AG10803 (cell line): ENCODE measurements at places on chromosomes 2 and 18.
A peak's percentile ranks its signal among the peaks of the same experiment; 100 is the strongest.

- DNase-seq = no peak
Measured at GRCh38 chr18:38619129-38619528, 1053.5 kb upstream of the CELF4 start.

- DNase-seq = no peak
Measured at GRCh38 chr18:50653402-50654093, 93.7 kb downstream of the MAPK4 start.

- DNase-seq = no peak
Measured at GRCh38 chr2:239188536-239188935, 212.3 kb downstream of the HDAC4 start.

DNA sequence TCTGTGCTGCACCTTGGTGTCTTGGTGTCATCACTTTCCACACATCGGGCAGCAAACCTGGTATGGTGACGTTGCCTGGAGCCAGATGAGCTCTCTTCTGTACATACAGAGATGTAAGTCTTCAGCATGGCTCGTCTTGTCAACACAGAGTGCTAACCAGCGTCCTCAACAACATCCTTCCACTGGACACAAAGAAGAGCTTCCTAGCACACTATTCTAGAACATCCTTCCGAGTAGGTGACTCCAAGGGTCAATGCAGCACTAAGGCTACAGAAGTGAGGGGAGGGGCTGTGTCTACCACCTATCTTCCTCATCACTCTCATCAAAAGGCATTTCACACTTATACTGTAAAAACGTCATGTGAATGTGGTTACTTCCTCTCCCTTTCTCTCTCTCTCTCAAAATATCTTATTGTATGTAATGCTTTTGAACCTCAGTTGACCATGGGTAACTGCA lies 108.1 kb upstream of the SLC1A4 start:
- DNase-seq = no peak

DNA sequence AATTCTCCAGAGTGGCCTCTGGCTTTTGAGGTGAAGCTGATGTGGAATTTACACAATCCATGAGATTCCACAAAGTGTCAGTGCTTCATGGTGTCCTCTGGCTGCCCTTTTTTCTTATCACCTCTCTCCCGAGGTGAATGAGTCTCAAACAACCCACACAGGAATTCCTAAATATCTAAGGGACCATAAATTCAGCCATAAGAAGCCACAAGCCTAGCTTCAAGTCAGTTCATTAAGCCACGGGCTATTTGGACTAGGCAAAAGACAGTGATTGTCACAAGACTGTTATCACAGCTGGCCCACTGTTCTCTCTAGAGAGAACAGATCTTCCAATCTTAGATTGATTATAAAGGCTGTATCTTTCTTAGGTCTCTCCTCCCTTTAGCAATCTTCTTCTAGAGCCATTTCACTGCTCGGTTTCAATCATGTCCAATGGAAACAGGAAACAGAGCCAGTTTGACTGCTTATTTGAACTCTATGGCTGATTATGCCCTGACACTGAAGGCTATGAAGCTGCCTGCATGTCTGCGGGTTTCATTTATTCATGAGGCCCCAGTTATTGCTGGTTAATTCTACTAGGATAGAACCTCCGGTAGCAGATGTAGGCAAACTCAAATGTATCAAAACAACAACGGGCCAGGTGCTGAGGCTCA lies 4.1 kb downstream of the NEMP2 start:
- DNase-seq = peak; percentile 66

DNA sequence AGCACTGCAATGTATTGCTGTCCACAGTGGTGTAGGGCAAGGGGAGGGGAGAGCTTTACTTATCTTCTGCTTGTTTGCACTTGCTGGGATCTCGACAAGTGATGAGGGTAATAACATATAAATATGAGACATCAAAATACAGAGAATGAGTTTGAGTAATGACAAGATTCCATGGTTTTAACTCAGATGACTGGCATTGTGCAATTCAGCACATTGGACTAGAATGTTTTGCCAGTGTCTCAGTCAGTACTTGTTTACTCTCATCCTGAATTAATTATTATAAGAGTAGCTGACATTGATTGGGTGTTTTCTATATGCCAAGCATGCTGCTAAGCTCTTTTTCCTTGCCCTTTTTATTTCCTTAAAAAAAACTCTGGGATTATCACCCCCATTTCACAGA lies 306.7 kb upstream of the MMADHC start:
- DNase-seq = peak; percentile 47

DNA sequence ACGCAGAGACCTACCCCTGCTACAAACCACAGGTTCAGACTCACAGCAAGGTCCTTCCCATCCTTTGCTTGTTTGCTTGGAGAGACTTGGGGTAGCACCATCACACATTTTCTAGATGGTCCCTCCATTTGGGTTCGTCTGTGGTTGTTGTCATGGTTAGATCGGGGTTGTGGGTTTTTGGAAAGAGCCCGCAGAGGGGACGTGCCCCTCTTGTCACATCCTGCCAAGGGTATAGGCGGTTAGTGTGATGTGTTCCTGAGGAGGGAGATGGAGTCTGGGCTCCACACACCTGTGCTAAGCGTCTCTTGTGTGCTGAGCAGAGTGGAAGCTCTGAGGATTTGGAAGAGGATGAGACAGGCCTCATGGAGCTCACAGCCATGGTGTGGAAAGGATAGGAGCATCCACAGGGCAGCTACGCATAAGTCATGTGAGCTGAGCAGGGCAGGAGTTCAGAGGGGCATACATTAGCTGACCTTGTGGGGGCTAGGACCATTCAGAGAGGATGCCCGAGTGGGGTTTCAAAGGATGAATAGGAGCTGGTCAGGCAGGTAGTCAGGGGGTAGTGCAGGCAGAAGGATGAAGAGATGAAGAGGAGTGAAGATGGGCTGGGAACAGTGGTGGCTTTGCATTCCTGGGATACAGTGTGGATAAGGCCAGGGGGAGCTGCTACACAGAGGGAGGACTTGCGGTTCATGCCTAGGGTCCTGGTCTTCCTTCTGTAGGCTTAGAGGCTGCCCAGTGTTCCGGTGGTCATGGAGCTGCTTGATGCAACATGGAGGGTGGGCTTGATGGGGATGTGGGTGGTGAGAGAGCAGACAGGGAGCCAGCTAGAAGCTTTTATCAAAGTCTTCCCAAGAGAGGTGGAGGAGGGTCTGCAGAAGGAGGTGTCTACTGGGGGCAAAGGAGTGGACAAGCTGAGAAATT lies 62.9 kb downstream of the ACKR3 start:
- no peak for DNase-seq

- DNase-seq = peak; percentile 47
Measured at GRCh38 chr18:9058406-9058805, 44.1 kb upstream of the NDUFV2 start.

DNA sequence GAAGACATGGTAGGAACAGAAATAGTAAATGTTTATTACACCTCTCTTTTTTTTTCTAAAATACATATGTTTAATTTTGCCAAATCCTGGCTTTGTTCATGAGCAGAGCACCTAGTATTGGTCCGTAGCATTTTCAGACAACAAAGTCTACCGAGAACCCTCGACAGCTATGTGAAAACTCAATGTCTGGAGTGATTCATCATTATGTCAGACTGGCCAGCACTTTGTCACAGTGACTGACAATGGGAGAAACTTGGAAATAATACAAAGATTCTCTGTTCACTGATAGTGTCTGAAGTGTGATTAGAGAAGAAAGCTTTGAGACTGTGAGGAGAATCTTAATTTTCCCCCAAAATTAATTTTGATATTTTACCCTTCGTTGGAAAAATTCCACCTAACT lies 143.0 kb downstream of the HNMT start:
- no peak for DNase-seq

GRCh38 chr18:62070302-62070701 lies 116.6 kb downstream of the PIGN start:
- peak; percentile 65 for DNase-seq

GRCh38 chr2:85763831-85764230 lies 10.0 kb downstream of the ATOH8 start:
- DNase-seq = no peak

GRCh38 chr2:38448692-38449410 lies 71.8 kb upstream of the ATL2 start:
- no peak for DNase-seq

GRCh38 chr2:113133704-113134598 lies 6.6 kb downstream of the IL1RN start:
- no peak for DNase-seq

DNA sequence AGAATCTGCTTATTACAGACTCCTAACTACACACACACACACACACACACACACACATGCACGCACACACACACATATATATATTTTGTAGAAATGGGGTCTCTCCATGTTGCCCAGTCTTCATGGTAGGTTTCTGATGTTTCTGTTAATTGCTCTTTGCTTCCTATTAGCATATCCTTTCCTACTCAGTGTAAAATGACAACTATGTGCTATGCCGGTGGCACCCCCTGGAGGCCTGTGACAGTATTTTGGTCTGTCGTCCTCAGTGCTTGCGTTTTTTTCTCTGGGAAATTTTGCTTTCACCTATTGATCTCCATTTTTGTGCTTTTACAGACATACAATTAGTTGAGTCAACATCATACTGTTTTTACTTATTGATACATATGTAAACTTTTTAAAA lies 322.1 kb downstream of the LRRTM1 start:
- DNase-seq = no peak

- DNase-seq = no peak
Measured at GRCh38 chr2:191835539-191836350, 11.1 kb downstream of the CAVIN2 start.

DNA sequence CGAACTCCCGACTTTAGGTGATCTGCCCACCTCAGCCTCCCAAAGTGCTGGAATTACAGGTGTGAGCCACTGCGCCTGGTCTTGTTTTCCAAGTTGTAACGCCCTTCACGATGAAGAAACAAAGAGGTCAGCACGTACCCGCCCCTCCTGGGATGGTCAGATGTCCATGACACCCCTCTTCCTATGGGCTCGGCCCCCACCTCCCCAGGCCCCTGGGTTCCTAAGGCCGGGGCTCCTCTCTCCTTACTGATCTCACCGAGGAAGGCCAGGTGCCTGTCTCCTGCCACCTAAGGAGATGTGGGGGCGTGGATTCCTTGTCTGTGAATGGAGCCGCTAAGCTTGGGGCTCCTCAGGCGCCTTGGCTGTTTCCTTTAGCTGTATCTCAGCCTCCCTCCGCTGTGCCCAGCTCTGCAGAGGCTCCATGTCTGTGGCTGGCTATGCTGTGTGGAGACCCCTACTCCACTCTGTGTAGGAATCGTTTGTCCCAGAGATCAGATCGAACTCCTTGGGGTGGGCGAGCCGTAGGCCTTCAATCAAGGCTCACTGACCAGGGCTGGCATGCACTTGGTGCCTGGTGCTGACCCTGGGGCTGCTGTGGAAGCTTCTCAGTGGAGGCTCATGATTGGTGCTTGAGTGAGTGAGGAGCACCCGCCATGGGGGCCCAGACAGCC lies 8.8 kb downstream of the COLEC11 start:
- no peak for DNase-seq

GRCh38 chr2:158732573-158733429 lies 62.3 kb upstream of the DAPL1 start:
- no peak for DNase-seq

GRCh38 chr2:205902041-205902899 lies 183.7 kb downstream of the INO80D start:
- peak; percentile 21 for DNase-seq

DNA sequence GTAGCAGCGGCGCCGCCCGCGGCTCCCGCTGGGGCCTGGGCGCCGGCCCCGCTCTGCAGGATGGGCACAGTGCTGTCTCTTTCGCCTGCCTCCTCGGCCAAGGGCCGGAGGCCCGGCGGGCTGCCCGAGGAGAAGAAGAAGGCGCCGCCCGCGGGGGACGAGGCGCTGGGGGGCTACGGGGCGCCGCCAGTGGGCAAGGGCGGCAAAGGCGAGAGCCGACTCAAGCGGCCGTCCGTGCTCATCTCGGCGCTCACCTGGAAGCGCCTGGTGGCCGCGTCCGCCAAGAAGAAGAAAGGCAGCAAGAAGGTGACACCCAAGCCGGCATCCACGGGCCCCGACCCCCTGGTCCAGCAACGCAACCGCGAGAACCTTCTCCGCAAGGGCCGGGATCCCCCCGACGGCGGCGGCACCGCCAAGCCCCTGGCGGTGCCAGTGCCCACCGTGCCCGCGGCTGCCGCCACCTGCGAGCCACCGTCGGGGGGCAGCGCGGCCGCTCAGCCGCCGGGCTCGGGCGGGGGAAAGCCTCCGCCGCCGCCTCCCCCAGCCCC lies 369 bp downstream of the CDK5R2 start:
- DNase-seq = no peak

GRCh38 chr2:21330786-21331391 lies 207.1 kb downstream of the TDRD15 start:
- no peak for DNase-seq

GRCh38 chr2:176852667-176853066 lies 359.9 kb upstream of the HNRNPA3 start:
- no peak for DNase-seq

DNA sequence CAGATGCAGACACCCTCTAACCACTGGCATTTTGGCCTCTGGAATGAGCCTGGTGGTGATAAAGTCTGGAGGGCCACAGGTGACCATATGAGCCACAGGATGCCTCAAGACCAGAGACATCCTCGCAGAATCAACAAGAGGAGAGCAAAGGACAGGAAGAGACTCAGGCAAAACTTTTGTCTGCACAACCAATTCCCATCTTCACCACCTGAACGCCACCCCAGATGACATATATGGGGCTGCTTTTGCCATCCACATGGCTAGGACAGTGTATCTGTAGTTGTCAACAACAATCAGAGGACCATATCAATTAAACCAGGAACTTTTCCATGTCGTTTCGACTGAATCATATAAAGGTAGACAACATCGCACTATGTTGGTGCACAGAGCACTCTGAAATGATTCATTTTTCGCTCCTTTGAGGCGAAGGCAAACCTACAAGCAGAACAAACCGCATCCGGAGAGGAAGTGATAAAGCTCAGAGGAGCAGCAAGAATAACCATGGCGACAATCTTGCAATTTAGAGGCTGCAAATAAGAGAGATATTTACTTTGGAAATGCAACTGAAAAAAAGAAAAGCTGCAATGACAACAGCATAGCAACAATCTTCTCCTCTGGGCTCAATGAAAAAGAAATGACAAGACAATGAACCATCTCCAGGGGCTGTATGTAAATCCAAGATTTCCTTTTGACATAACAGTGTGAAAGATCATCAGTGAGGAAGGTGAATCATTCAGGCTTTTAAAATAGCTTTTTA lies 204.5 kb downstream of the ARL4C start:
- DNase-seq = no peak

GRCh38 chr2:219402665-219403515 lies 15.2 kb upstream of the DNPEP start:
- DNase-seq = peak; percentile 84

DNA sequence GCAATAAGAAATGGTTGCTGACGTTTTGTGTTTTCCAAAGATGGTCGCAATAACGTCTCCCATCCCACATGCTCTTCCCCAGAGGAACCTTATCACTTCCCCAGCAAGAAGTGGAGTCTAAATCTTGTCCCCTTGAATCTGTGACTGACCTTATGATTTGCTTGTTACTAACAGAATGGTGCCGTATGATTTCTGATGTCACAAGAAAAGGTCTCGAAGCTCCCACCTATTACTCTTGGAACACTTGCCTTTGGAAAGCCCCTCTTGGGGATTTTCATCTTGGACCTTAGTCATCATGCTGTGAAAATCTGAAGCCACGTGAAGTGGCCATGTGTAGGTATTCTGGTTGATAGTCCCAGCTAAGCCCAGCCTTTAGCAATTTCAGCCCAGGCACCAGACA lies 86.2 kb upstream of the GLS start:
- no peak for DNase-seq

GRCh38 chr18:9126337-9126736 lies 10.2 kb upstream of the ANKRD12 start:
- DNase-seq = no peak
